ENCODE measurements at places on chromosomes 5 and 9.

- no peak for DNase-seq
Measured at GRCh38 chr9:3391414-3391813, 134.4 kb downstream of the RFX3 start.

DNA sequence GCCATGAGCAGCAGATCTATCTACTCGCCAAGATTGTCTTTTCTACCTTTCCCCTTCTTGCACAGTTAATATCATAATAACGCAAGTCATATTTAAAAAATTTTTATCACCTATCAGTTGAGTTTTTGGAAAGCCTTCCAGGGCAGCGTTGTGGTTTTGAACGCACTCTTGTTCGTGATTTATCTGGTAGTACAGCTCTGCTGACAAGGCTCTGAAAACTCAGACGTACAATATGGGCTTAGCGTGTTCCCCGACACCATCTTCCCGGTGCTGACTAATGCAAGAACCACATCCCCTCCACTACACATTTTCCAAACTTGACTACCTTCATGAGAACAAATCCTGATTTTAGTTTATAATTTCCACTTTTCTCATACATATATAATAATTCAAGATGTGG, 1.6 kb upstream of the NFIL3 start:
- peak; percentile 26 for DNase-seq

DNA sequence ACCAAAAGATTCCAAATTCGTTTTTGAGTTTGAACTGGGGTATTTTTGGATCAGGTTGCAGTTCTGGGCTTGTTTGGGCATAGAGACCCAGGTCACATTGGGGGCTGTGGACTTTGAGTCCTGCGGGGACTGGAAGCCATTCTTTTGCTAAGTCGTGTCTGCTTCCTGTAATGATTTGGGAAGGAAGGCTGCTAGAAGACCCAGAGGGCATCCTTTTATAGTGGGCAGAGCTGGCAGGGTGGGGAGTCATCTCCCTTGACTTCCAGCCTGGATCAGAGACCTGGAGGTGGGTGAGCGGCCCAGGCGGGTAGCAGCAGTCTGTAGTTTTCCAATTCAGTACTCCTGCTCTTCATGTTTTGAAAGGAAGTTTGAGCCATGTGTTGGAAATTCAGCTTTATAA, 11.3 kb downstream of the ZNF618 start:
- DNase-seq, result no peak

DNA sequence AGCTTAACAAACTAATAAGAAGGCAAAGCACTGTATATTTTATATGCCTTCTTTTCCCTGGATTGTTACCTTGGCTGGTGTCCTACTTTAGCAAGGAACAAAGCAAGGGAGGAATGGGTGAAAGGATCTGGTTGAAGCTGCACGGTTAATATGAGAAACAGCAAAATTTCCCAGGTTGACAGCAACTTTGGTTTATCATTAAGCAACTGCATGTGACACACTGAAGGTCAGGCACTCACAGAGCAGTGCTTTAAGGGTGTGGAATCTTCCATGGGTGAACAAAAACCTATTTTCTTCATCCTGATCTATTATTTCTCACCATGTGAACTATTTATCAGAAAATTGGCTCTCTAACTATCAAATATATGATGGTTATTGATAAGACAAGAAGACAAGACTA, 109.0 kb upstream of the ATP10B start:
- DNase-seq, result no peak

DNA sequence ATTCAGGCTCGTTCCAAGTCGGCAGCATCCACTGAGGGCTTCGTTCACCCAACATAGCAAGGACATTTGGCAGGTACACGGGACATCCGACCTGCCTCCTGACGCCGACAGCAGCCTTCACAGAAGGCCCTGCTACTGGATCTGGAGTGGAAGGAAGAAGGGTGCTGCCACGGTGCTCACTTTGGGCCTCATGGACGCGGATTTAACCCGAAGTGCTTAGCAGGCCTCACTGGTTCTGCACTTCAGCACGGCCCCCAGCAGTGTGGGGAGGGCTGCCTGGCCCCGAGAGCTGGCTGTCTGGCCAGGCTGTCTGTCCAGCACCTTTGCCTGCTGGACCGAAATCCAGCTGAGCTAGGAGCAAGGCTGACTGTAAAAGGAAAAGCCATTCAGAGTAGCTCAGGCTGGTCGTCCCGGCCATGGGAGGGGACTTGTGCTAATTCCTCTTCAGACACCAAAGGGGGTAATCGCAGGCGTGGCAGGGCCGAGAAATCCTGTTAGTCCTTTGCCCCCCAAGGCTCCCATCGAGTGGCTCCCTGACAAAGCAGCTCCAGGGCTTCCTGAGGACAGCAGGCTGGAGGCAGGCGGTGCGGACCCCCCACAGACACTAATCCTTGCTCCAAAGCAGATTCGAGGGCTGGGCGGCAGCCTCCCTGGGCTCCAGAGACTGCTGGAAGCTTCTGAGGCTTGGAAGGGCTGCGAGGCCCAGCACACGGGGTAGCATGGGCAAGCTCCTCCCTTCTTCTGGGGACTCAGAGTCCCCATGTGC, 11.1 kb upstream of the RXRA start:
- no peak for DNase-seq

DNA sequence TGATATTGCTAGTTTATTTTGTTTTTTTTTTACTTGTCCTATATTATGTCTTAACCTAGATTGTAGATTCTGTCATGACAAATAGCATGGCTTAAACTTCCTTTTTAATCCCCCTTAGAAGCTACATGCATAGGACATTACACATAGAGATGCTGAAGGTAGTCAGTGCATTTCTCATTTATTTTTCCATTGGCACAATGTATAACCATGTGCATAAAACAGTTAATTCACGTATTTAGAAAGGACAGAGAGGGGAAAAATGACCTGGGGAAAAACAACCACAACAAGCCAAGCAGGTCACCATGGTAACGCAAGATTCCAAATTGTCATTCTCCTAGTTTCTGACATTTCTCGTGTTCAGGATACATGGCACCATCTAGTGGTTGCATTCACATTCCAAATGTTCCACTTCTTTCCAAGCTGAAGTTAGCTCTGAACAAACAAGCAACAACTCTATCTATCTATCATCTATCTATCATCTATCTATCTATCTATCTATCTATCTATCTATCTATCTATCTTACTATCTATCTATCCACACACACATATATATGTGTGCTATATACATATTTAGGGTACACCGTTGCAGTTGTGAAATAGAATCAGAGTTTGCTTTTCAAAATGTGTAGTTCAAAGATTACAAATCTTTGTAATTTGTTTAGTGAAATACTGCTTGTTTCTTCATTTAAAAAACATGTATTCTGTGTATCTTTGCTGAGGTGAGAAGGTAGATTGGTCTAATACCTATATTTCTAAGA, 487.2 kb upstream of the ST8SIA4 start:
- peak; percentile 13 for DNase-seq

GRCh38 chr9:36543916-36544315, 28.8 kb upstream of the MELK start:
- no peak for DNase-seq

- no peak for DNase-seq
Measured at GRCh38 chr9:110707419-110707818, 38.8 kb downstream of the MUSK start.

DNA sequence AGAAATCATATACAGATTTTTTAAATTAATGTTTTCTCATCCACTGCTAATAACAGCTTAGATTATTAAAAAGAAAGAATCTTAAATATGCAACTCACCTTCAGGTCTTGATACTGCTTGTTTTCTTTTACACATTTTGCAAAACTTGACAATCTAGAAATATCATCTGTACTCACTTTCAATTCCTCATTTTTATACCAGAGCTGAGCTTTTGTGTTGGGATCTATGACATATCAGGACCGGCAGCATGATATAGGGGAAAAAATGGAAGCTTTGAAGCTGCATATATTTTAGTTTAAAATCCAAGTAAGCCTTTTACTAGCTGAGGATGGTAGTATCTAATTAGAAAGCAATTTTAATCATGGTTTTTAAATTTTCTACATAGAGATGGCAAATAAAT, 75.7 kb upstream of the SMARCA2 start:
- no peak for DNase-seq

DNA sequence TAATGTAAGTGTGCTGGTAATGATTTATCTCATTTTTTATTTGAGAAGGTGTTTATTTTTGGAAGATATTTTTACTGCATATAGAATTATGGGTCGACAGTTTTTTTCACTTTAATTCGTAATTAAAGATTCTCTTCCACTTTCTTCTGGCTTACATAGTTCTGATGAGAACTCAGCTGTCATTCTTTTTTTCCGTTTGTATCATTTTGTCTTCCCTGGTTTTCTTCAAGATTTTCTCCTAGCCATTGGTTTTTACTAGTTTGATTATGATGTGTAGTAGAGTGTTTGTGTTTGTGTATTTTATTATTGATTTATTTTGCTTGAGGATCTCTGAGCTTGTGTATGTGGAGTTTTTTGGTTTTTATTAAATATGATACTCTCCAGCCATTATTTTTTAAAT, 21.7 kb downstream of the SLF1 start:
- no peak for DNase-seq

DNA sequence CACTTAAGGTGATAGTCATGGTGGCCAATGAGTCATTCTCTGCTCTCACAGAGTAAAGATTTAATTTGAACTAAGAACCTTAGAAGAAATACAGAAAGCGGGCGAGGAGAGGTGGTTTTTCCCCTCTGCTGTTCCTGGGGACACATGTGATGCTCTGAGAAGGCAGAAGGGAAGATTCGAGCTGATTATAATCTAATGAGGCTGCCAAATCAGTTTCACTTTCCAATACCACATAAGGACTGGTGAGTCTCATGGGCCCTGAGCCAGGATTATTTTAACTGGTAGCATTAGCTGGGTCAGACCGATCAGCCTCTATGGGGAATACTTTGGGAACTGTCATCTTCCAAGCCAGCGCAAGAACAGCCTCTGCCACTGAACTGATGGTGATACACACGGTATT, 116.5 kb downstream of the SLC1A3 start:
- no peak for DNase-seq

DNA sequence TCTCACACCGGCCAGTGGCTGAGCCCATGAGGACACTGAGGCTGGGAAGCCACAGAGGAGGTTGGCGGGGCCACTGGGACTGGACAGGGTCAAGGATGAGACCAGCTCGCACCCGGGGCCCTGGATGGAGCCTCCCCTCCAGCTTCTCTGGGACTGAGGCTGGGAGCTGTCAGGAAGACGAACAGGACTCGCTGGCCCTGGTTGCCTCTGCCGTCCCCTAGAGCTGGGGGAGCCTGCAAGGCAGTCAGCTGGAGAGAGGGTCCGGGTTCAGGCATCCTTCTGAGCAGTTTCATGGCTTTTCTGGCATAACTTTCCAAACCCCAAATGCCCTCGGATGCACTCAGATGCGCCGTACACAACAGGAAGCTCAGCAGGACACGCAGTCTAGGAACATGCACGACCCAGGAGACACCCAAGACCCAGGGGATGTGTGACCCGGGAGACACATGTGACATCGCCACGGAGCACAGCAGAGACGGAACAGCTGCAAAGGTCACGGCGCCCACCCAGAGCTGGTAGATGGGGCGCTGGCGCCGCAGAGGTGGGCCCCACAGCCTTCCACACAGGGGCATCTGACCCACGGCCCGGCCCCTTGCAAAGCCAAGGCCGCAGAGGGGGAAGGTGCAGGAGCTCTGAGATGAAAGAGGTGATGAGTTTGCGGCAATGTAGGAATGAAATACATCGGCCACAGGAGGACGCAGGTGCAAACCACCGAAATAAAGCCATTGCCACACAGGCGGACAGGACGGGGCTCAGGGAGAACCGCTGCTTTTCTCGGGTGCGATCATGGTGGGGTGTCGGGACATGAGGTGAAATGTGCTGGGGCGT, 17.1 kb downstream of the TPPP start:
- no peak for DNase-seq

GRCh38 chr5:171424726-171425125, 5.3 kb downstream of the FGF18 start:
- DNase-seq, result no peak

DNA sequence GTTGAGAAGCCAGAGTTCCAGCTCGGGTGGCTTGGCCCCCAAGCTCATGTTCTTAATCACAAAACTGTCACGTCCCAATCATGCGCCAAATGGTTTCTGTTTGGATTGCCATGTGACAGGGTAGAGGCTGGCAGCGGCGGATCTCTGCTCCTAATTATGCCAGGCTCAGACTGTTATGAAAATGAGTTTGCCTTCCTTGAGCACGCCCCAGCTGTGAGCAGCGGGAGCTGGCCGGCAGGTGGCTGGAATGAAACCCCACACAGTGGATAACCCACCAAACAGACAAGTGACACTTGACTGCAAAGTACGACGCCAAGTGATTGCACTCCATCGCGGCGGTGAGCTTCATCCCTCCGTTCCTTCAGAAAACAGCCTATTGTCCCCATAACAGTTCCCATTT, 75.4 kb downstream of the CFAP77 start:
- DNase-seq, result no peak

- no peak for DNase-seq
Measured at GRCh38 chr5:172412724-172413286, 41.5 kb downstream of the SH3PXD2B start.

- no peak for DNase-seq
Measured at GRCh38 chr9:124309667-124310084, 51.9 kb downstream of the NEK6 start.

DNA sequence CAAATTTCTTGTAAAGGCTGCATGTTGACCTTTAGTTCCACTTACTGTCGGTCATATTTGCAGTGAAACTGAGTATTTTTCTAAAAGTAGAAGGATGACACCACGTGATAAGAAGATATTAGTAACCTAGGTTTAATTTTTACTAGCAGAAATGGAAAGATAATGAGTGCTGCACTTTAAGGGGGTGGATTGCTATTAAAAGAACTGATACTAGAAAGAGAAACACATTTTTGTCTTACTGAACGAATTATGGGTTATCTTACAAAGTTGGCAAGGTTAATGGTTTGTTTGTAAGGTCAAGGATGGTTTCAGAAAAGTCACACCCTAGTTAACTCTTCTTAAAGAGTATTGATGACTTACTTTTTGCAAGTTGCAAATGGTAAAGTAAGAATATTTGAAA, 2.4 kb downstream of the MACIR start:
- DNase-seq, result no peak

- DNase-seq, result no peak
Measured at GRCh38 chr5:123035360-123035917, 1.1 kb downstream of the PPIC start.

DNA sequence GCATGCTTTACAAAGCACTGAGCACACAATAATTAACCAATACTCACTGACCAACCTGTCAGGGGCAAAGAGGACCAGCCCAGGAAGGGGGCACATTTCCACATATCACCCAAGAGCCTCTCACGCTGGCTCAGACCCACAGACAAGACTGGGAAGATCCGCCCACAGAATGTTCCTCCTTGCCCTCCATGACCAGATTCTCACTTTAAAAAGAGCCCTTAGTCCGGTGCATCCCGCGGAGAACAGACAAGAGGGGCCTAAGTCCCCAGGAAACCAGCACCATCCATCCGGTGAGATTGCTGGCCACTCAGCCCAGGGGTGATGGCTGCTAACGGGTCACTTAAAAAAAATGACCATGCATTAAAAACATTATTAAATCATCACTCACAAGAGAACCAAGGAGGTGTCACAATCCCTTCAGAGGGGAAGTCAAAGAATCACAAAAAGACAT, 32.9 kb downstream of the SEMA4D start:
- no peak for DNase-seq

GRCh38 chr9:19186232-19186631, 44.3 kb upstream of the DENND4C start:
- no peak for DNase-seq

Data from activated CD4-positive, alpha-beta T cell treated with anti-CD3 and anti-CD28 coated beads, Interleukin-2, amount 10 ng/mL, durations not matched to agents 7 days and 5 days (primary cell).